ENCODE measurements at places on chromosomes 11 and 22. TPM values are rescaled to one million over a fixed set of nuclear protein-coding genes. Genes with fewer than 3 reads are reported as not detected.

DNA sequence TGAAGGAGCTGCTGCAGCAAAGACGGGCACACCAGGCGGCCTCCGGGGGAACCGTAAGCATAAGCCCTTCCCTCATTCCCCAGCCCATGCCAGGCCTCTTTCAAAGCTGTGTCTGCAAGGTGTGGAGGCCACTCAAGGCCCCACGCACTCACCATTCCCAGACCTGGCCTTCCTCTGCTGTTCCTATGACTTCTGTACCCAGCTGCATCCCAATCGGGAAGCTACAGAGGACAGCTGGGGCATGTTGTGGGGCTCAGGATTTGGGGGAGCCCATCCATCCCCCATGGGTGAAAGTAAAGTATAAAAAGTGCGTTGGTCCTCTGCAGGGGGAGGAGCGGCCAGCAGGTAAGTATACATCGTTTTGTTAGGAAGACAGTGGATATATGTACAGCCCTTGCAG, 2.2 kb downstream of the POU2AF3 start:
- DNase-seq, result no peak
- no peaks in the 10 kb centered on the region for H3K36me3 ChIP-seq
- H3K4me3 ChIP-seq, result no peak overlapping the region
- no peak overlapping the region for H3K27ac ChIP-seq
- peaks cover 2% of the 10 kb centered on the region for H3K4me1 ChIP-seq

GRCh38 chr11:110479108-110480101, 49.7 kb downstream of the FDX1 start:
- no peak overlapping the region for H3K27ac ChIP-seq
- H3K4me3 ChIP-seq, result no peak overlapping the region
- H3K36me3 ChIP-seq, result no peaks in the 10 kb centered on the region
- H3K4me1 ChIP-seq, result no peaks in the 10 kb centered on the region
- H3K27me3 ChIP-seq, result no peaks in the 10 kb centered on the region

GRCh38 chr11:46520971-46521745, 72.7 kb downstream of the AMBRA1 start:
- H3K27me3 ChIP-seq, result no peaks in the 10 kb centered on the region
- H3K4me1 ChIP-seq, result peaks cover 9% of the 10 kb centered on the region
- H3K4me3 ChIP-seq, result no peak overlapping the region

DNA sequence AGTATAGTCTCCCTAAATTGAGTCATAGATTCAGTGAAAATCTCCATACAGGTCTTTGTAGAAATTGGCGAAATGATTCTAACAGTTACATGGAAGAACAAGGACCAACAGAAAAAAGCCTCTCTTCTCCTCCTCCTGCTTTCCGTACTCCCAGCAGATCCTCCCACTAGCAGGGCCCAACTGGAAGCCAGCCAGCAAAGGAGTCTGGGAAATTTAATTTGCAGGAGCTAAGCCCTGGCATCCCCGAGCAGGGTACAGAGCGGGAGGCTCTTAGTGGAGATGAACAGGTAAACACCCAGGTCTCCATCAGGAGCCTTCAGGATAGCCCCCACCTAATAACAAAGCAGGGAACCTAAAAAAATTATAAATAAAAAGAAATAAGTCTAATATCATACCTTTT, 1473.8 kb downstream of the TBC1D22A start:
- no peak for DNase-seq
- H3K36me3 ChIP-seq, result no peaks in the 10 kb centered on the region
- no peak overlapping the region for H3K27ac ChIP-seq
- peaks cover 11% of the 10 kb centered on the region for H3K27me3 ChIP-seq
- H3K4me1 ChIP-seq, result no peaks in the 10 kb centered on the region

GRCh38 chr11:60947700-60948099, 4.3 kb downstream of the SLC15A3 start:
- peaks cover 21% of the 10 kb centered on the region for H3K4me1 ChIP-seq
- H3K36me3 ChIP-seq, result peaks cover 3% of the 10 kb centered on the region
- H3K27me3 ChIP-seq, result no peaks in the 10 kb centered on the region
- DNase-seq, result no peak
- no peak overlapping the region for H3K4me3 ChIP-seq

GRCh38 chr22:24526191-24526590, 28.7 kb downstream of the GUCD1 start:
- H3K27ac ChIP-seq, result no peak overlapping the region
- H3K27me3 ChIP-seq, result no peaks in the 10 kb centered on the region
- DNase-seq, result no peak
- no peak overlapping the region for H3K4me3 ChIP-seq
- H3K36me3 ChIP-seq, result no peaks in the 10 kb centered on the region

DNA sequence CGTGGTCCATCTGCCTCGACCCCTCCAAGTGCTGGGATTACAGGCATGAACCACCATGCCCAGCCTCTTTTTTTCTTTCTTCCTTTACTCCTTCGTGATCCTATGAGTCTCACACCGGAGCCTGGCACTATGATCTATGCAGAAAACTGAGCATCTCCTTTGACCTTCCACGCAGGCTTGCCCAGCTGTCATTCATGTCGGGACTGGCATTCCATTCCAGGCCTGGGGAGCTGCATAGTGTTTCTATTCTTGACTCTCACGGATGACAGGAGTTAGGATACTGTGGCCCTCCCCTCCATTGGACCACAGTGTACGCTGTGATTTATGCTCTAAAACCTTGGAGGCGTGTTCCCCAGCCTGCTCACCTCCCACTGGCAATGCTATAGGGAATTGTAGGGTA, 611.8 kb downstream of the BRD1 start:
- H3K27ac ChIP-seq, result no peak overlapping the region
- peaks cover 3% of the 10 kb centered on the region for H3K36me3 ChIP-seq
- H3K27me3 ChIP-seq, result peaks cover 26% of the 10 kb centered on the region
- no peak overlapping the region for H3K4me3 ChIP-seq

- H3K36me3 ChIP-seq, result no peaks in the 10 kb centered on the region
- no peak overlapping the region for H3K27ac ChIP-seq
- H3K4me1 ChIP-seq, result no peaks in the 10 kb centered on the region
- H3K27me3 ChIP-seq, result peaks cover 12% of the 10 kb centered on the region
- no peak for DNase-seq
Measured at GRCh38 chr11:30257058-30257457, 26.2 kb downstream of the FSHB start.

GRCh38 chr11:11513422-11513821, 108.4 kb downstream of the GALNT18 start:
- H3K27me3 ChIP-seq, result no peaks in the 10 kb centered on the region
- H3K4me3 ChIP-seq, result no peak overlapping the region
- no peak overlapping the region for H3K27ac ChIP-seq
- no peaks in the 10 kb centered on the region for H3K36me3 ChIP-seq
- H3K4me1 ChIP-seq, result no peaks in the 10 kb centered on the region

- no peaks in the 10 kb centered on the region for H3K36me3 ChIP-seq
- H3K4me3 ChIP-seq, result no peak overlapping the region
- H3K27ac ChIP-seq, result no peak overlapping the region
- DNase-seq, result no peak
- peaks cover 2% of the 10 kb centered on the region for H3K27me3 ChIP-seq
Measured at GRCh38 chr11:92670308-92670890, 299.1 kb upstream of the MTNR1B start.

- no peak within 1 kb of the TSS for H3K4me3 ChIP-seq
- H3K36me3 ChIP-seq, result no peaks in the 10 kb centered on the region
- no peaks in the 10 kb centered on the region for H3K27me3 ChIP-seq
- peaks cover 51% of the 10 kb centered on the region for H3K4me1 ChIP-seq
- peak within 1 kb of the TSS; percentile 65 for H3K27ac ChIP-seq
Measured at GRCh38 chr11:117824571-117825537, at the start of gene FXYD2. TSS of gene FXYD2 (minus strand) at chr11:117824744. CDS start at chr11:117824678, 66 bp downstream.

- no peak overlapping the region for H3K27ac ChIP-seq
- H3K4me1 ChIP-seq, result no peaks in the 10 kb centered on the region
- no peaks in the 10 kb centered on the region for H3K27me3 ChIP-seq
- no peaks in the 10 kb centered on the region for H3K36me3 ChIP-seq
Measured at GRCh38 chr11:39668640-39669039, 1790.8 kb downstream of the LRRC4C start.

DNA sequence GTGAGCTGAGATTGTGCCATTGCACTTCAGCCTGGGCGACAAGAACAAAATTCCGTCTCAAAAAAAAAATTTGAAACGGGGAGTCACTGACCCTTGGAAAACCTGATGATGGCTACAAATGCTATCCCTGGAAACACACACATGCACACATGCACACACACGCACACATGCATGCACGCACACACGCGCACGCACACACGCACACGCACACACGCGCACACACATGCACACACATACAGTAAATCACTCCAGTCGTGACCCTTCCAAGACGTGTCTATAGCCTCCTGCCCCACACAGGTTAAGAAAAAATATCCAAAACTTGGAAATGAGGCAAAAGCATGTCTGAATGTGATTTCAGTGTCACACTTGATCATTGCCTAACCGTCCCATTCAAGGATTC, 6.7 kb upstream of the CPT1A start:
- H3K4me3 ChIP-seq, result no peak overlapping the region
- no peaks in the 10 kb centered on the region for H3K36me3 ChIP-seq
- DNase-seq, result no peak
- peaks cover 4% of the 10 kb centered on the region for H3K4me1 ChIP-seq
- H3K27me3 ChIP-seq, result peaks cover 6% of the 10 kb centered on the region

GRCh38 chr11:64799623-64800302, 3.3 kb downstream of the MAP4K2 start:
- no peak overlapping the region for H3K4me3 ChIP-seq
- no peaks in the 10 kb centered on the region for H3K27me3 ChIP-seq
- H3K36me3 ChIP-seq, result peaks cover 10% of the 10 kb centered on the region
- peaks cover 38% of the 10 kb centered on the region for H3K4me1 ChIP-seq
- H3K27ac ChIP-seq, result peak overlapping the region; percentile 39

- no peaks in the 10 kb centered on the region for H3K27me3 ChIP-seq
- H3K4me3 ChIP-seq, result no peak overlapping the region
- H3K4me1 ChIP-seq, result peaks cover 15% of the 10 kb centered on the region
- no peak for DNase-seq
- no peak overlapping the region for H3K27ac ChIP-seq
Measured at GRCh38 chr22:29291215-29291614, 15.2 kb upstream of the GAS2L1 start.

DNA sequence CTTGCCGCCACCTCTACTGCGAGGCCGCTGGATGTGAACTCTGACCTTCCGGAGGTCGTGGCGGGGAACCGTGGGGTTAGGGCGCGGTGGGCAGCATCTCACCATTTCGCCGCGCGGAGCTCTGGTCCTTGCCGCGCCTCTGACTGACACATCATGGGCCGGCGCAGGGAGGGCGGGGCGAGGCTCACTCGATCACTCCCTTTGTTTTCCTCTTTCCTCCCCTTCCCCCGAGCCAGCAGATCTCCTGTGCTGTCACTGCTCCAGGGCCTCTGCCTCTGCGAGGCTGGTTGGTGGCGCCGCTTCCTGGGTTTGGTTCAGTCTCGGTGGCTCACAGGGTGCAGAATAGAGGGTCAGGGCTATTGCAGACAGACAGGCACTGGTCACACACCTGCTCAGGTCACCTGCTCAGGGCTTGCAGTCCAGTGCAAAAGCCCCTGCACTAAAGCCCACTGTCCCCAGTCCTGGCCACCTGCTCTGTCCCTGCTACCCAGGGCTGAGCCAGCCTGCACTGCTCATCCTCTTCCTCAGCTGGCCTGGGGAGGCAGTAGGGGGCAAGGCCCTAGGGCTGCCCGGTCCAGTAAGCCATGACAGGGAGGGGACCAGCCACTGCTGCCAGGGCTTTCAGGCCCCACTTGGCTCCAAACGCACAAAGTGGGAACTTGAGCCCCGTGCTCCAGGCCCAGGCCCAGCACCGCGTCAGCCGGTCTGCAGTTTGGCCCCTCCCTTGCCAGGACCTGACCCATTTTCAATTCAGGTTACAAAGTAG, 36.2 kb downstream of the PISD start:
- H3K27me3 ChIP-seq, result no peaks in the 10 kb centered on the region
- H3K27ac ChIP-seq, result peak overlapping the region; percentile 94
- no peak for DNase-seq
- H3K36me3 ChIP-seq, result peaks cover 6% of the 10 kb centered on the region
- H3K4me3 ChIP-seq, result no peak overlapping the region

Gene OR52H1
- total RNA-seq, result not detected

Gene OR51B5
- total RNA-seq, result not detected

Gene LRRC32
- total RNA-seq, result 3.0 TPM

Gene PHOX2A
- not detected for total RNA-seq

Gene SEPTIN3
- total RNA-seq, result 1.0 TPM

Gene SYT12
- total RNA-seq, result not detected

Gene MRTFA
- total RNA-seq, result 47.2 TPM

Gene NRXN2
- total RNA-seq, result 0.35 TPM

Gene FAM180B
- total RNA-seq, result not detected

Gene HEPN1
- total RNA-seq, result not detected

All from activated naive CD4-positive, alpha-beta T cell treated with anti-CD3 and anti-CD28 coated beads for 36 hours (primary cell).